Dermis lymphatic vessel endothelial cell (primary cell): ENCODE measurements at places on chromosomes 16 and 17. TPM values are rescaled to one million over a fixed set of nuclear protein-coding genes. Genes with fewer than 3 reads are reported as not detected.

The ZNF747 gene
- 6.8 and 8.1 TPM in 2 replicates for total RNA-seq

The KRT33A gene
- not detected in 2 replicates for total RNA-seq

The KRT36 gene
- 0.22 and 0.34 TPM in 2 replicates for total RNA-seq

The CCDC40 gene
- total RNA-seq = 2.0 and 2.3 TPM in 2 replicates

The DHRS7C gene
- total RNA-seq = not detected in 2 replicates

The PLCG2 gene
- 16.5 and 17.2 TPM in 2 replicates for total RNA-seq

The GUCY2D gene
- not detected in 2 replicates for total RNA-seq

The KRT20 gene
- not detected in 2 replicates for total RNA-seq

The UMOD gene
- not detected in 2 replicates for total RNA-seq

The HNF1B gene
- total RNA-seq = not detected in 2 replicates

The CTNS gene
- 14.5 and 17.2 TPM in 2 replicates for total RNA-seq

The ABCC12 gene
- total RNA-seq = not detected in 2 replicates

The TLCD2 gene
- 1.6 and 3.4 TPM in 2 replicates for total RNA-seq

The CDRT4 gene
- 1.2 and 1.5 TPM in 2 replicates for total RNA-seq

The MPO gene
- not detected in 2 replicates for total RNA-seq

The PLK1 gene
- 3.7 and 4.7 TPM in 2 replicates for total RNA-seq

The TP53TG3C gene
- total RNA-seq = not detected in 2 replicates

The FOXF1 gene
- 0.09 and 0.33 TPM in 2 replicates for total RNA-seq

The ORMDL3 gene
- 35.9 and 41.8 TPM in 2 replicates for total RNA-seq

The CRYM gene
- not detected in 2 replicates for total RNA-seq

The MSI2 gene
- total RNA-seq = 5.0 and 8.3 TPM in 2 replicates

The PAQR4 gene
- total RNA-seq = 2.5 and 2.7 TPM in 2 replicates
